Panc1 (cell line): ENCODE measurements at places on chromosomes 13 and 19.

DNA sequence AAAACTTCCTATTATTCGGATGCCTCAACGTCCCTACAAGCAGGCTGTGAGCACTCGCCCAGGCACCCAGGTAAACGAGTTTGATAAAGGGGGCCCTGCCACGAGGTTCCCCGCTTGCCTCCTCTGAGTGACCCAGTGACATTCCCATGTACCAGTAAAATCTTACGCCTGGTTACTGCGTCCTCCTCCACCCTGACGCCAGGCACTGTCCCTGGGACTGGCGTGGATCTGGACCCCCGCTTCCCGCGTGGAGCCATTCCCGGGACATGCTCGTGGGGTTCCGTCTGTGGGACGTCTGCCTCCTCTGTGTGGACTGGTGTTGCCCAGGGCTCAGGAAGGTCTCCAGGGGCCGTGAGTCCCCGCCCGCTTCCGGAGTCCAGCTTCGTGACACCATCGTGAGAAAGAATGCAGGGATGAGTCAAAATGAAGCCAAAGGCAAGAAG, 407 bp upstream of the ZNF550 start:
- DNase-seq: no peak

DNA sequence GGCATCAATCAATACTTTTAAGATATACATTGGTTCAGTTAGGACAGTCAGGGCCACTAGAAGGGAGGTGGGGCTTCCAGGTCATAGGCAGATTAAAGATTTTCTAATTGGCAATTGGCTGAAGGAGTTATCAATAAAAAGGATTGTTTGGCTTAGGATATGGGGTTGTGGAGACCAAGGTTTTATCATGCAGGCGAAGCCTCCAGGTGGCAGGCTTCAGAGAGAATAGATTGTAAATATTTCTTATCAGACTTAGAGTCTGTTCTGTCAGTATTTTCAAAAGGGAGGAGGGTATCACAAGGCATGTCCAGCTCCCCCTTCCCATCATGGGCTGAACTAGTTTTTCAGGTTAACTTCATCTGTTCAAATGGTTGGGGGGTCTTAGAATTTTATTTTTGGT, 77.4 kb upstream of the FARP1 start:
- no peak for DNase-seq

- no peak for DNase-seq
Measured at GRCh38 chr19:40667602-40668001, 22.8 kb downstream of the NUMBL start.

DNA sequence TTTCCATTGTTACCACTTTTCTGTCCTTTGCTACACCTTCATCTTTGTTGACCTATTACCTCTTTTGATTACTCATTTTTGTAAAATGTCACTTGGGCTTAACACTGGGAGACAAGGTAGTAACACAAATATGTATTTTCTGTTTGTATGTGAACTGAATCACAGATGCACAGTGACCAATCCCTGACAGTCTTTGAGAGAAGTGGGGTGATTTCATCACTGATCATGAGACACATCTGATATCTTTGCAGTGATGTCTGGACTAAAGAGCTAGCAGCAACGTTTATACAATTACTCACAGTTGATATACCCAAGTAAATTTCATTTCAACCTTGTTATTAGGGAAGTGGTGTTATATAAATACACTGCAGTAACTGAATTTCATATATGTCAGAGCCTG, 1397.4 kb upstream of the SPRY2 start:
- no peak for DNase-seq

DNA sequence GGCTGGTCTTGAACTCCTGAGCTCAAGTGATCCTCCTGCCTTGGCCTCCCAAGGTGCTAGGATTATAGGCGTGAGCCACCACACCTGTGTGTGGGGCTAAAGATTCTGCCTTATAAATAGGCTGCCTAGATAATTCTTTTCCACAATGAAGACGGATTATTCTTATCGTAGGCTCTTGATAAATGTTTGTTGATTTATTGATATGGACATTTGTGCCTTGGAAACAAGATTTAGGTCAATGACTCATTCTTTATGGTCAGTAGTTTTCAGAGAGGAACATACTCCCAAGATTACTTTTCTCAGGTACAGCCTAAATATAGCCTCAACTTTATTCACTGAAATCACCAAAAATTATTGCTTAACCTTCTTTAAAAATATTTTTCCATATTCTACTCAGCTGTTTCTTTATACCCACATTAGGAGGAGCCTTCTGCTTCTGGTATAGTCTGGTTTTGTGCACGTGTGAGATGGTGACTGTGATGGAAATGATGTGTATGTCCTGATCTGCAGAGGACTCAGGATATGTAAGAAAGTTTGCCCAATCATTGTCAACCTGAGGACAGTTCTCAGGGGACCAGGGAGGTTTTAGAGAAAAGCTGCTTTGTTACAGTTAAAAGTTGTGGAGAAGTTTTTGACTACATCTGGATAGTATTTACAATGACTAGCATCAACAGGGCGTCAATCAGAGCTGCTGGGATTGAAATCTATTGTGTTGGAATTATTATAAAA, 208.9 kb downstream of the DNAJC15 start:
- DNase-seq: no peak

DNA sequence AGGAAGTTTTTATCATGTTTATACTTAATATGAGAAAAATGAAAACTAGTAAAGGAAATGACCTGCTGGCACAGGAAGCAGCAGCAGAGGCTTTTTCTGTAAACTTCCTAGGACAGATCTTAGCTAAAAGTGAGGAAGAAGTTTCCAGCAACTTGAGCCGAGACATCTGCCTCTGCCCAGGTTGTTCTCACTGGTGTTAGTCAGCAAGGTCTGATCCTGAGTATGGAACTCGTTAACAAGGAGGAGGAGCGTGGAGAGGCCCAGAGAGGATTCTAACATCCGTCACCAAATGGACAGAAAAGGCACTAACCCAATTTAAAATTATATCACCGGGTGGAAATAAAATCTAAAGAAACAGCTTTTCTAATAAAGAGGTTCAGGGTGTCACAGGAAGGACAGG, 43.6 kb downstream of the PHF11 start:
- DNase-seq: no peak

DNA sequence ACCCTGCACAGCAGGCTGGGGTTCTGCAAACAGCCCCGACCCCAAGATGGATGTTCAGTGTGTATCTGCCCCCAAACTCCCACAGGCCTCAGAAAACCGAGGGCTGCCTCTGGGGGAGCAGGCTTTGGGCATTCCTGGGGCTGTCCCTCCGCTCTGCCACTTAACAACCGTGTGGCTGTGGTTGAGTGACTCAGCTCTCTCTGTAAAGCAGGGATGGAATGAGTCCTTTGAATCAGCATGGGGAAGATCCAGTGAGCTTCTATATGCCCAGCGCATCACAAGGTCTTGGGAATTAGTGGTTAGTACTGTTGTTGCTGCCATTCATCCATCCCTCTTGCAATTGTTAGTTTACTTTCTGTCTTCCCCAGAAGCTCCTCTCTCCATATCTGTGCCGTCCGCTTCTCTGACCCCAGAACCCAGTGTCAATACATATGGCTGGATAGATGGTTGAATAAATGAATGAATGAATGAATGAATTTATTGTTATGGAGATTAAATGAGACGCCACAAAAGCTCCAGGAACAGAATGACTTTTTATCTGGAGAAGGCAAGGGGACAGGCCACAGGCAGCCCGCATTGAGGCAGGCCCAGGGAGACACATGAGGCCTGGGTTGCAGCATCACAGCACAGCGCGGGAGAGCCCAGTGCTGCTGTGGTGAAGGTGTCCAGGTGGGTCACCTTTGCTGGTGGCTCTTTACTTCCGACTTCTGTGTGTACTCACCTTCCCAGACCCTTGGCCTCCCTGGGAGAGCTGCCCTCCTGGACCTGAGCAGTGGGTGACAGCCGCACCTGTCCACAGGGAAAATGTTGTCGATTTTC, 89.2 kb downstream of the RGCC start:
- no peak for DNase-seq

GRCh38 chr19:19900729-19901444, at the start of gene ZNF93:
ZNF93 (plus strand) TSS chr19:19900946; CDS start chr19:19901089, 143 bp downstream.
- peak; percentile 64 for DNase-seq

DNA sequence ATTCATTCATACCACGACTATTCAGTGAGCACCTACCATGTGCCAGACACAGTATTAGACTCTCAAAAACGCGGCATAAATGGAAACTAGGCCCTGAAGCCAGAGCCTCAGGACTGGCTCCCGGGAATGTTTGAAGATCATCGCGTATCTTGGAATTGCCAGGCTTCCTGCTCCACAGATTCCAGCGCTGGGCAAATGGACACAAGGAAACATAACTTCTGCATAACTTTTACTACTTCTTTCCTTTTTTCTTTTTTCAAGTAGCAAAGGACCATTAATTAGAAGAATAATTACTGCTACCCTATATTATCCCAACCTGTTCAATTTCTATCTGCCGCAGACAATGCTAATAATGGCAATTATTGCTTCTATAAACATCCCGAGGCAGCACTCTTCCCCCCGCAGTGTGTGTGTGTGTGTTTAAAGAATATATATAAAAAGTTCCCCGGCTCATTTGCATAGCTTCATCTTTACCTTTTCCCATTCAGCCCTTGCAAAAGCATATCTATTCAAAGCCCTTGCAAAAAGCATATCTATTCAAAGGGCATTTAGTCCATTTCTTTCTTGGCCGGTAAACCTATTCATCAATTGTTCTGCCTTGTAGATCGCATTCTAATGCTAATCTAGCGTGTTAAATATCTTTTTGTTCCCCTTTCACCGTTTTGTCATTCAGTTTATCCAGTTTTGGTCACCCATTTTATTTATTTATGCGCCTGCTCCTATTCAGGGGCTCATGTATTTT, 6.1 kb downstream of the SOX21 start:
- DNase-seq: no peak

GRCh38 chr19:49832556-49832955, 14.5 kb downstream of the MED25 start:
- no peak for DNase-seq

- no peak for DNase-seq
Measured at GRCh38 chr13:45303866-45304265, 37.1 kb downstream of the TPT1 start.

DNA sequence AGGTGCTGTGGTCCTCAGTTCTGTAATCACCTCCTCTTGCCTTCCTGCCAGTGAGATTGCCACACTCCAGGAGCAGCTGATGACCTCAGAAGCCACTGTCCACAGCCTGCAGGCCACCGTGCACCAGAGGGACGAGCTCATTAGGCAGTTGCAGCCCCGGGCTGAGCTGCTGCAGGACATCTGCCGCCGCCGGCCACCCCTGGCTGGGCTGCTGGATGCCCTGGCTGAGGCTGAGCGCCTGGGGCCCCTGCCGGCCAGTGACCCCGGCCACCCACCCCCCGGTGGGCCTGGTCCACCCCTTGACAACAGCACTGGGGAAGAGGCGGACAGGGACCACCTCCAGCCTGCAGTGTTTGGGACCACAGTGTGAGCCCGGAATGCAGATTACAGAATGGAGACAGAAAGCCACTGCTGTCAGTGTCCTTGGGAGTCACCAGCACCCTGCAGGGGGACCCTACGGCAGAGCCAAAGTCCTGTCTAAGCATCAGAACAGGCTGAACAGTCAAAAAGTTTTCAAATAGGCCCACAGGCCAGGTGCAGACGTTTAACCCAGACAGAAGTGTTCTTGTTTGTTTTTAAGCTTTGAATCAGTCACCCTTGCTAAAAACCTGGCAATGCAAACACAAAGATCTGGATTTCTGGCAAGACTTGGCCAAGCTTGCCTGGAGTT, 4.2 kb downstream of the VMAC start:
- no peak for DNase-seq

DNA sequence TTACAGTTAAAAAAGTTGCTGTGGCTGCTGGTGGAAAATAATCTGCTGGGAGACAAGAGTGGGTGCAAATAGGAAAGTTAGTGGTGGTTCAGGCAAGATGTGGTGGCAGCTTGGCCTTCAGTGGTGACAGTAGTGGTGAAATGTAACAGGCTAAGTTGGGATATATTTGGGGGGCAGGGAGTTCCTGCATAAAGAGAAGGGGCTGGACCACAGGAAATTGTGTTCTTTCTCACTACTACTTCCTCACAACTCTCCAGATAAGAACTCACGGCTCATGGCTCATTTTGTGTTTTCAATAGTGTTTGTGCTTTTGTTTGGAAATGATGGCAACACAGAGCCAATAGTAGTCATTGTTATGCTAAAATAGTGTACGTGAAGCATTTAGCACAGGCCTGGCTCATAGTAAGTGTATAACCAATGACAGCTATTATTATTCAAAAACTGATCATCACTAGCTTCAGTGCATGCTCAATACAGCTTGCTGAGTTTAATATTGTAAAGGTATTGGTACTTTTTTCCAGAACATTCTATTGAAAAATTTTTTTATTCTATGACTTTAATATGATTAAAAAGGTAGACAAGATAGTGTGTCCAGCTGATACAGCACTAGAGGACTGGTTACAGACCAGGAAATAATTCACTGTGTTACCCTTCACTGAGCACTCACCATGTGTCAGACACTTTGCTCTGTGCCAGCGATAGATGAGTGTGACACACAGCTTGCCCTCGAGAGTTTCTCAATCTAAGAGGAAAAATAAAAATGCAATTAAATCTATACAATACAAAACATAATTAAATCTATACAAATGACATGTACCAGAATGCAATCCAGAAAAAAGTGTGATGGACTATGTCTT, 209.8 kb downstream of the POU4F1 start:
- DNase-seq: no peak

GRCh38 chr13:29510651-29511084, 84.8 kb downstream of the SLC7A1 start:
- no peak for DNase-seq

DNA sequence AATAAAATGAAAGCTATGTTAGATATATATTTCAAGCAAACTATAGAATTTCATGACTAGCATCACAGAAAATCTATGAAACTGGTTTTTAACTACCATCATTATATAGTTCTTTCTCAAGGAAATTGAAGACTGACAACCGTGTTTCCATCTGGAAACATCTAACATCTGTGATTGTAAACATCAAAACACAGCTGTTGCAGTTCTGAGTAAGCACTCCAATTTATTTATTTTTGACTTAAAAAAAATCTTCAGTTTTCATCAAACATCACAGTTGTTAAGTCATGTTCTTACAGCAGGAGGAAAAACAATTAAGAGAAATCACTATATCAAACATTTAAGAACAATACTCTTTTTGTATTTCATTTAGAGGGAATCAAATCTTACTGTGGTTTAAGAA, 1653.0 kb upstream of the MIR17HG start:
- DNase-seq: no peak

- DNase-seq: no peak
Measured at GRCh38 chr13:113557013-113557412, 27.5 kb upstream of the TFDP1 start.

DNA sequence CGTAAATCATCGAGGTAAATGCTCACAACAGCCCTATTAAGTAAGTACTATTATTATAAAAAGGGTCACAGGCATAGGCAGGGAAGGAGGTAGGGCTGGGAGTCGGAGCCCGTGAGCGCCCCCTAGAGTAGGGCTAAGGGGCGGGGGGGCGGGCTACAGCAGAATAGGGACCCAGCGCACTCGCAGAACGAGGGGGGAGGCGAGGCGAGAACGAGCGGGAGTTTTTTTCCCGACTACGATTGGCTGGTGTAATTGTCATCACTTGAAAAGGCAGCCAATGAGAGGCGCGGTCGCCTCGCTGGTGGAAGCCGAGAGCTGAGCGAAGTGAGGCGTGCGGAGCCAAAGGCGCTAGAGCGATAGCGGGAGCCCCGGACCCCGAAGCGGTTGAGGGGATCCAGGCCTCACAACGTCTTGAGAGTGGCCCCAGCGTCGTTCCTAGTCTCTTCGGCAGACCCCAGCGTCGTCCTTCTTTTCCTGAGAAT, 24.2 kb downstream of the KEAP1 start:
- peak; percentile 83 for DNase-seq

- DNase-seq: no peak
Measured at GRCh38 chr13:81109026-81109425, 768.1 kb upstream of the SPRY2 start.

GRCh38 chr13:74930402-74931165, 551.4 kb downstream of the TBC1D4 start:
- DNase-seq: no peak

GRCh38 chr13:59493436-59493965, 670.2 kb downstream of the DIAPH3 start:
- no peak for DNase-seq
